ENCODE measurements at places on chromosomes 16 and 17.

GRCh38 chr17:40124279-40125141 is 2.7 kb downstream of the MSL1 start:
- no peak for DNase-seq

GRCh38 chr17:31488982-31489294 is 97.5 kb downstream of the RAB11FIP4 start:
- no peak for DNase-seq

GRCh38 chr17:42474276-42474675 is 15.6 kb downstream of the ATP6V0A1 start:
- DNase-seq, result no peak

DNA sequence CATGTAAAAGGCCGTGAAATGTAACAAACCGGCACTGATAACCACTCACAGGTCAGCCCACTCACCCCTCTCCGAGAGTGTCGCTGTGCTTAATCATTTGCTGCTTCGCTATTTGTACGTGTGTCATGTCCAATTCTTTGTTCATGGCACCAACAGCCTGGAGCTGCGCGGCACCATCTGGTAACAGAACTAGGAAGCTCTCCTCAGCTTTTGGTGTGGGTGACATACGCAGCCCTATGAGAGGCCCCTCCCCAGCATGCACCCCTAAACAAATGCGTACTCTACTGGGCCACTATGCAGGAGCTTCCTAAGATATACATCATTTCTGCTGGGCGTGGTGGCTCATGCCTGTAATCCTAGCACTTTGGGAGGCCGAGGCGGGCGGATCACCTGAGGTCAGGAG is 2.3 kb upstream of the PECAM1 start:
- no peak for DNase-seq

DNA sequence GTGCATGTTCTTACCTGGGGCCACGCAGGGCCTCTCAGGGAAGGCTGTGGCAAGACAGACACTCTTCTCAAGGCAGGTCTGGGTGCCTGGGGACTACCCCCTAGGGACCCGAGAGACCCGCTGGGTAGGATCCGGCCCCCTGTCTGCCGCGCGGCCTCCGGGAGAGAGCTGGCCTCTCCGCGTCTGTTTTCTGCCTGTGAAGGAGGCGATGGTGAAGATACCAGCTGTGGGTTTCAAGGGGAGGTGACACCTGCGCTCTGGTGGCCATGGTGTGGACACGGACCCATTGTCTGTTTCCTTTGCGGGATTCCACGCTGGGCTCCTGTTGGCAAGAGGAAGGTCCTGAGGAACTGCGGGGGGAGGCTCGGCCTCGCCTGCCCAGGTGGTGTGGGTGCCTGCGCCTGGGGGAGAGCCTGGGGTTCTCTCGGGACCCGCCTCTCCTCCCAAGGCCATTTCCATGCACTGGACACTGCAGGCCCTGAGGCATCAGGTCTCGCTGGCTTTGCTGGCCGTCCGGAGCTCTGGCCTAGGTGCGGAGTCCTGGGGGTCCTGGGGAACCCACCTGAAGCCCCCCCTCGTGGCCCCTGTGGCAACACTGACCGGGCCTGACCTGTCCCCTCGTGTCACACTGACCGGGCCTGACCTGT is 12.2 kb upstream of the METRNL start:
- DNase-seq, result no peak

- DNase-seq, result no peak
These were observed 13.1 kb downstream of the SPATA33 start for GRCh38 chr16:89670496-89671431.

- DNase-seq, result no peak
These were observed 12.5 kb downstream of the TSR1 start for GRCh38 chr17:2323629-2324314.
